Activated CD4-positive, alpha-beta T cell treated with anti-CD3 and anti-CD28 coated beads, Interleukin-2, amount 10 ng/mL, durations not matched to agents 24 days and 14 days (primary cell): ENCODE measurements at places on chromosomes 1 and 21. TPM values are rescaled to one million over a fixed set of nuclear protein-coding genes. Genes with fewer than 3 reads are reported as not detected.

The IKBKE gene
- 50.0 and 51.5 TPM in 2 replicates for total RNA-seq

DNA sequence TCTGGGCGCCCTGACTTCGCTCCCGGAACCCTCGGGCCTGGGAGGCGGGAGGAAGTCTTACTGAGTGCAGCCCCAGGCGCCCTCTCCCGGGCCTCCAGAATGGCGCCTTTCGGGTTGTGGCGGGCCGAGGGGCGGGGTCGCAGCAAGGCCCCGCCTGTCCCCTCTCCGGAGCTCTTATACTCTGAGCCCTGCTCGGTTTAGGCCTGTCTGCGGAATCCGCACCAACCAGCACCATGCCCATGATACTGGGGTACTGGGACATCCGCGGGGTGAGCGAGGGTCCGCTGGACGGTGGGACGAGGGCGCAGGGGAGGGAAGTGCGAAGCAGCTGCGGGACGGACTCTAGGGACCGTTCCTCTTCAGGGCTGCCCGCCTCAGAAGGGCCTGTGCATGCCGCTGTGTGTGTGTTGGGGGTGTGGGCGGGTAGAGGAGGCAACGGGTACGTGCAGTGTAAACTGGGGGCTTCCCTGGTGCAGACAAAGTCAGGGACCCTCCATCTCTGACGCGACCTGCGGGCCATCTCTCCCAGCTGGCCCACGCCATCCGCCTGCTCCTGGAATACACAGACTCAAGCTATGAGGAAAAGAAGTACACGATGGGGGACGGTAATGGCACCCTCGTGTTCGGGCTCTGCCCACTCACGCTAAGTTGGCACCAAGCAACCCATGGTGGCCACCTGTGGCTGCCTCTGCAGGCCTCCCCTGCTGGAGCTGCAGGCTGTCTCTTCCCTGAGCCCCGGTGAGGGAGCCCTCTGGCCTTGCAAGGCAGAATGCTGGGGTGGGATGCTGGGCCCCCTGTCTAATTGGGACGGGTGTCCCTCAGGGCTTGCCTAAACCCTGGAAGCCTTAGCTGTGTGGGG is at the start of gene GSTM1:
Gene GSTM1 (plus strand): TSS at position 177 of the 859 bp plus-strand sequence. CDS start 57 bp downstream, at position 234.
- H3K4me1 ChIP-seq, result peaks cover 22% of the 10 kb centered on the region
- H3K36me3 ChIP-seq, result peaks cover 18% of the 10 kb centered on the region
- no peaks in the 10 kb centered on the region for H3K27me3 ChIP-seq
- peak within 1 kb of the TSS; percentile 87 for H3K4me3 ChIP-seq

DNA sequence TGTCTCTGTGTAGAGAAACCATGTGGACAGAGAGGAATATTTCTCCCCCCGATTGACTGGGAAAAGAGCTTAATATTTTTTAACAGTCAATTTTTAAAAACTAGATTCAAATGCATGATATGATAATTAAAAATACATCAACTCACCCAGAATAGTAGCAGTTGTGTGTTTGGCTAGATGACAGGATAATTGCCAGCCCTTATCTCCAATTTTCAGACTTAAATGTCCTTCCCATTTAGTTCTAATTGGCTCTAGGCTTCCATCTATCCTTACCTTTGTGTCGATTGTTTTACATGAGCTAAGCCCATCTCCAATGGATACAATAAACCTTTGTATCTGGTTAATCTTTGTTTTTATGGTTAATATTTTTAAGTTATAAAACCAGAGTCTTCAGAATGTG is 23.9 kb upstream of the KIAA0040 start:
- H3K27me3 ChIP-seq, result peaks cover 4% of the 10 kb centered on the region
- DNase-seq, result no peak
- no peak overlapping the region for H3K4me3 ChIP-seq
- no peaks in the 10 kb centered on the region for H3K36me3 ChIP-seq

DNA sequence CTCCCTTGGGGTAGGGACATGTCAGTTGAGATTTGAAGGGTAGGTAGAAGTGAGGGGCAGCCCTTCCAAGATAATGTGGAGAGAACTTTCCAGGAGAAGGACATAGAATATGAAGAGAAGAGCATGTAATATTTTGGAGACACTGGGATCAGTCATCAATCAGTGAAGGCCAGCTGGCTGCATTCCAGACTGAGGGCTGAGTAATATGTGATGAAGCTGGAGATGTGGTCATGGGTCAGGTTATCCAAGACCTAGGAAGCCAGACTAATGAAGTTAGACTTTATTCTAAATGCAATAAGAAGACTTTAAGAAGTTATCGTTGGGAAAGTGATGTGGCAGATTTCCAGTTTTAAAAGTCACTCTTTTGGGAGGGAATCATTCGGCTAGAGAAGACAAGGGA is 262.0 kb downstream of the HMCN1 start:
- no peak overlapping the region for H3K27ac ChIP-seq
- H3K36me3 ChIP-seq, result no peaks in the 10 kb centered on the region
- H3K4me1 ChIP-seq, result no peaks in the 10 kb centered on the region
- H3K27me3 ChIP-seq, result peaks cover 5% of the 10 kb centered on the region
- no peak for DNase-seq

DNA sequence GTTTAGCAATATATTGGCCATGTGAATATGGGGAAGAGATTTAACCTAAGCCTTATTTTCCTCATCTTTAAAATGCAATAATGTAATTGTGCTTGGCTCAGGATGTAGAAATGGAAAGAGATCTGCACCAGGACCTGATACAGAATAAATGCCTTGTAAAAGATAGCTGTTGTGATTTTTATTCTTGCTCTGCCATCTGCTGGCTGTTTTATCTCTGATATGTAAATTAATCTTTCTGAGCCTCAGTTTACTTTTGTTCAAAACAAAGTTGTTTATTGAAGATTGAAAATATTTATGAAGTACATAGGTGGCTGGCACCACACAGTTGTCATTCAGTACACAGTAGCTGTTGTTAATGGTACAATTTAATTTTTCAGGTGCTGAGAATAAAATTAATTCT is 21.9 kb downstream of the ZYG11B start:
- peaks cover 3% of the 10 kb centered on the region for H3K4me1 ChIP-seq
- H3K4me3 ChIP-seq, result no peak overlapping the region
- no peak for DNase-seq
- H3K36me3 ChIP-seq, result no peaks in the 10 kb centered on the region
- no peaks in the 10 kb centered on the region for H3K27me3 ChIP-seq

DNA sequence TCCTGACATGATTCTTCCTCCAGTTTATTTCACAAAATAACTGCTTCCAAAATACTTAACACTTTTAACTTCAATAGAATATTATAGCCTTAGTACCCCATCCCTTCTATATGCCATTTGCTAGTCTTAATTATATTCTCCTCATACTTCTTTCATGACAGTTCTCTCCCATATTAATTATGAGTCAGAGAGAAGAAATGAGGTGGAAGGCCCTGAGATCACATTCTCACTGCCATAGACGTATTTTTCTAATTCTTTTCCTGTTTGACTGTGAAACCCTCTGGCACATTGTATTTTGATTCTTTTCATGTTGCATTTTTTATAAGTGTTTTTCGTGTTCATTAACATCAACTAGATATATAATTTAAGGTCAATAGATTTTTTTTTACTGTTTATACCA is 88.4 kb downstream of the GTF2B start:
- peaks cover 49% of the 10 kb centered on the region for H3K36me3 ChIP-seq
- no peak overlapping the region for H3K27ac ChIP-seq
- H3K27me3 ChIP-seq, result no peaks in the 10 kb centered on the region
- no peak overlapping the region for H3K4me3 ChIP-seq
- peaks cover 7% of the 10 kb centered on the region for H3K4me1 ChIP-seq

DNA sequence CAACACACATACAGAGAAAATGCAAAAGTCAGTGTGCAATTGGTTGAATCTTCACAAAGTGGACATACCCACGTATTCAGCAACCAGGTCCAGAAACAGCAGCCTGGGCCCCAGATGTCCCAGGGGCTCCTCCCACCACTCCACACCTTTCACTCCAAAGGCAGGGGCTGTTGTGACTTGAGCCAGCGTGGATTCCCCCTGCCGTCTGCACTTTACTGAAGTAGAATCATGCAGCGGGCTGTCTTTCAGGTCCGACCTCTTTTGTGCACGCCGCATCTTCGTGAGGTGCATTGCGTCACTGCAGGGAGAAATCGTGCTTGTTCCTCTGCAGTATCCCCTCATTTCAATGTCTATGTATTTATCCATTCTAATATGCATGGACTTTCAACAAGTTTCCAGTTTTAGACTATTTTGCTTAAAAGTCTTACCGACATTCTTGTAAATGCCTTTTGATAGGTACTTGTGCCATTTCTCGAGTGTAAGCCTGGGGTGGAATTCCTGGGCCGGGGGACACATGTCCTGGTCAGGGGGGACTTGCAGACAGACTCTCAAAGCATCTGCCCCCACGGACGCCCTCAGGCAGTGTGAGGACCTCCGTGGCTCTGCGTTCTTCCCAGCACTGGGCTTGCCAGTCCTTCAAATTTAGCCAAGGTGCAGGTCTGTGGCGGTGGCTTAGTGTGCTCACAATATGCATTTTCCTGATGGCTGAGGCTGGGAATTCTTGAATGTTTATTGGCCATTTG is 29.3 kb upstream of the ACTRT2 start:
- H3K4me3 ChIP-seq, result no peak overlapping the region
- H3K27me3 ChIP-seq, result peaks cover 2% of the 10 kb centered on the region
- no peak for DNase-seq
- H3K27ac ChIP-seq, result no peak overlapping the region
